HFFc6 (cell line): ENCODE measurements at places on chromosomes 13 and 19. TPM values are rescaled to one million over a fixed set of nuclear protein-coding genes. Genes with fewer than 3 reads are reported as not detected.

- H3K27ac ChIP-seq: peak overlapping the region; percentile 94
- peak; percentile 73 for DNase-seq
- H3K4me3 ChIP-seq: peak overlapping the region; percentile 89
- H3K36me3 ChIP-seq: peaks cover 20% of the 10 kb centered on the region
- H3K4me1 ChIP-seq: peaks cover 24% of the 10 kb centered on the region
- H3K27me3 ChIP-seq: no peaks in the 10 kb centered on the region; the same call in none of the 2 replicates
Measured at GRCh38 chr13:19860884-19861655, 2.4 kb downstream of the ZMYM5 start.

GRCh38 chr13:28358708-28359107 is 136.2 kb downstream of the FLT1 start:
- peaks cover 51% of the 10 kb centered on the region for H3K4me1 ChIP-seq
- H3K27me3 ChIP-seq: no peaks in the 10 kb centered on the region
- DNase-seq: no peak
- peaks cover 16% of the 10 kb centered on the region for H3K36me3 ChIP-seq

DNA sequence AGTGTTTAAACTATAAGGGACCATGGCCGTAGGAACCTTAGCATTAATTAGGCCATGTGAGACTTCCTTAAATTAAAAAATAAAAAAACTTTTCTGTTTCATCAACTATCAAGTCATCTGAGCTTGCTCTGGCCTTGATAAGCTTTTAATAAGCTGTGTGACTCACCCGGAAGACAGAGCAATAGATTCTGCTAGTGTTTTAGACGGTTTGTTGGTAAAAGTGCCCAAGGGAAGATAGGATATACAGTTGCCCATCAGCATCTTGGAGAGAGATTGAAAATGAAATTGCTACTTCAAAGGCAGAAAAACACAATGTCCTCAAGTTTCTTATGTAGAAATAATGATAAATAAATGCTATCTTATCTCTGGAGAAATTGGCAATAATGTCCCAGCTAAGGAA is 31.2 kb upstream of the RCBTB2 start:
- H3K4me3 ChIP-seq: no peak overlapping the region
- H3K4me1 ChIP-seq: peaks cover 47% of the 10 kb centered on the region
- no peak overlapping the region for H3K27ac ChIP-seq
- peak; percentile 15 for DNase-seq

DNA sequence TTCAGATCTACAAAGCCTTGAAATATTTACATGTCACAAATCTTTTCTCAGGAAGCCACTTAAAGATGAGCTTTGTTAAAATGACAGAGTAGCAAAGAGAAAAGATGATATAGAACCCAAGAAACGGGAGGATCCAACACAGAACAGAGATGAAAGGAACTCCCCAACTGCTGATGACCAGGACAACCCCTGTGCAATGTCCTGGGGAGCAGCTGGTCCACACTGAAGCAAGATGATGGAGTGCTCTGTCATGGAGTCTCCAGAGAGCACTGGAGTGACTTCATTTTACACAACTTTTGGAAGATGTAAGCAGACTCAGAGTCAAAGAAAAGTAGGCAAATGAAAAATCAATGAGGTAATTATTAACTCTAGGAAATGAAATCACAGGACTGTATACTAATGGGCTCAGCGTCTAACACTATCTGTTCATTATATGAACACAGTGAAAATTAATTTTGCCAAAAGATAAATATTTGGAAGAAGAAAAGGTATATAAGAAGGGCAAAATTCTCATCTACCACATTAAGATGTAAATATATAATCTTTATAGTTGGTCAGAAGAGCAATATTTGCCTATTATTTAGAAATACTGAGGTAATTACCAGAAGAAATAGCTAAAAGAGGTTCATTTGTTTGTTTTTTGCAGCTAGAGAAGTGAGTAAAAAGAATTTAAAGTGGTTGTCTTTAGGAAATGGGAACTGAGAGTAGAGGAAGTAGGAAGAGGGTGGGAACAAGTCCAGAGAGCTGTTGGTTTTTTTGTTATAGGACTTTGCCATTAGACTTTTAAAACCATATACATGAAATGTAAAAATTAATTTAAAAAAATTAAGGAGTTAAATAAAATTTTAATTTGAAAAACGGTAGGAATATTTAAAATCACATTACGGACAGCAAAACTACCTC is 30.5 kb downstream of the MTRF1 start:
- H3K27ac ChIP-seq: peak overlapping the region; percentile 0; the same call in 1 of the 2 replicates
- no peak overlapping the region for H3K4me3 ChIP-seq
- peaks cover 7% of the 10 kb centered on the region; the same call in 1 of the 2 replicates for H3K36me3 ChIP-seq
- no peak for DNase-seq
- H3K27me3 ChIP-seq: no peaks in the 10 kb centered on the region

CD22 gene
- 0.54 TPM in 1 of 3 replicates, not detected in the others for total RNA-seq

DNA sequence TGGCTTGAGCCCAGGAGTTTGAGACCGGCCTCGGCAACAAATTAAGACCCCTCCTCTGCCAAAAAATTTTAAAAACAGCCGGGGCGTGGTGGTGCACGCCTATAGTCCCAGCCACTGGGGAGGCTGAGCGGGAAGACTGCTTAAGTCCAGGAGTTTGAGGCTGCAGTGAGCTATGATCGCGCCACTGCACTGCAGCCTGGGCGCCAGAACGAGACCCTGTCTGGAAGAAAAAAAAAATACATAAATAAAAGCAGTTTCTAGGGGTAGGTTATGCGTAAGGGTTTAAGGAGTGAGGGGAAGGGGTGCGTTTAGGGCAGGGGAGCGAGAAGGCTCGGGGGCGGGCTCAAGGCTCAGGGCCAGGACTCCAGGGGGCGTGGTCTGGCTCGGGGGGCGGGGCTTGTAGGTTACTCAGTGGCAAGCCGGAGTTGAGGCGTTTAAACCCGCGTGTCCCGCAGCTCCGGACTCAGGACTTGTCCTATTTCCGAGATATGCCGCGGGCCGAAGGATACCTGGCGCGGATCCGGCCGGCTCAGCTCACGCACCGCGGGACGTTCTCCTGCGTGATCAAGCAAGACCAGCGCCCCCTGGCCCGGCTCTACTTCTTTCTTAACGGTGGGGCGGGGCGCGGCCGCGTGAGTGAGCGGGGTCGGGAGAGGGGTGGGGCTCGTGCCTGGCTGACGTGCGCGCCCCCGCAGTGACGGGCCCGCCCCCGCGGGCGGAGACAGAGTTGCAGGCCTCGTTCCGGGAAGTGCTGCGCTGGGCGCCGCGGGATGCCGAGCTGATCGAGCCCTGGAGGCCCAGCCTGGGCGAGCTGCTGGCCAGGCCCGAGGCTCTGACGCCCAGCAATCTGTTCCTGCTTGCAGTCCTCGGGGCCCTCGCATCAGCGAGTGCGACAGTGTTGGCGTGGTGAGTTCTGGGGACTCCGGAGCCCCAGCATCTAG is 10.7 kb downstream of the SPACA6 start:
- H3K4me3 ChIP-seq: peak overlapping the region; percentile 89
- peak; percentile 82 for DNase-seq
- peak overlapping the region; percentile 82 for H3K27ac ChIP-seq
- peaks cover 44% of the 10 kb centered on the region for H3K4me1 ChIP-seq
- H3K36me3 ChIP-seq: peaks cover 86% of the 10 kb centered on the region
- peaks cover 2% of the 10 kb centered on the region for H3K27me3 ChIP-seq

GRCh38 chr13:51935326-51936171 is 73.8 kb downstream of the CCDC70 start:
- no peaks in the 10 kb centered on the region for H3K36me3 ChIP-seq
- H3K4me1 ChIP-seq: no peaks in the 10 kb centered on the region
- H3K27ac ChIP-seq: no peak overlapping the region

SPINT2 gene
- 0.76 to 3.8 TPM (median 3.5 TPM) in 3 replicates for total RNA-seq

GRCh38 chr19:41595258-41595889 is 19.4 kb downstream of the CEACAM21 start:
- peaks cover 11% of the 10 kb centered on the region for H3K27me3 ChIP-seq
- H3K27ac ChIP-seq: no peak overlapping the region
- no peak overlapping the region for H3K4me3 ChIP-seq
- peak; percentile 87 for DNase-seq
- no peaks in the 10 kb centered on the region for H3K36me3 ChIP-seq

- H3K27me3 ChIP-seq: peaks cover 31% of the 10 kb centered on the region
- H3K4me1 ChIP-seq: no peaks in the 10 kb centered on the region
- no peak overlapping the region for H3K27ac ChIP-seq
Measured at GRCh38 chr13:111404746-111405145, 84.3 kb downstream of the TEX29 start.

GRCh38 chr19:12821761-12822160 is 12.6 kb downstream of the RTBDN start:
- no peak overlapping the region for H3K4me3 ChIP-seq
- H3K4me1 ChIP-seq: no peaks in the 10 kb centered on the region
- no peak for DNase-seq
- no peak overlapping the region for H3K27ac ChIP-seq
